Activated naive CD4-positive, alpha-beta T cell (primary cell): ENCODE measurements at places on chromosomes 6 and 20.

- DNase-seq, result no peak
Measured at GRCh38 chr6:136969433-136969832, 47.3 kb downstream of the SLC35D3 start.

DNA sequence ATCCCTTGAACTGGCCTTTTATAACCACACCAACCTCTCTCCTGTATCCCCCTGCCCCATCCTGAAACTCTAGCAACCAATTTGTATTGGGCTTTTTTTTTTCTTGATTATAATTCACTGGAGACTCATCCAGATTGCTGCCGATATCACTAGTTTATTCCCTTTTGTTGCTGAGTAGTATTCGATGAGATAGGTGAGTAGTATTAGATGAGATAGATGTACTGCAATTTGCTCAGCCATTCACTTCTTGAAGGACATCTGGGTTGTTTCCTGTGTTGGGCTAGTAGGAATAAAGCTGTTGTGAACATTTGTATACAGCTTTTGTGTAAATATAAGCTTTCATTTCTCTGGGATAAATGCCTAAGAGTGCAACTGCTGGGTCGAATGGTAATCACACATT is 58.2 kb downstream of the GCLC start:
- no peak for DNase-seq

GRCh38 chr20:23995905-23996666 is 7.5 kb upstream of the GGTLC1 start:
- peak; percentile 61 for DNase-seq

- no peak for DNase-seq
Measured at GRCh38 chr20:24411003-24411833, 58.2 kb upstream of the SYNDIG1 start.

DNA sequence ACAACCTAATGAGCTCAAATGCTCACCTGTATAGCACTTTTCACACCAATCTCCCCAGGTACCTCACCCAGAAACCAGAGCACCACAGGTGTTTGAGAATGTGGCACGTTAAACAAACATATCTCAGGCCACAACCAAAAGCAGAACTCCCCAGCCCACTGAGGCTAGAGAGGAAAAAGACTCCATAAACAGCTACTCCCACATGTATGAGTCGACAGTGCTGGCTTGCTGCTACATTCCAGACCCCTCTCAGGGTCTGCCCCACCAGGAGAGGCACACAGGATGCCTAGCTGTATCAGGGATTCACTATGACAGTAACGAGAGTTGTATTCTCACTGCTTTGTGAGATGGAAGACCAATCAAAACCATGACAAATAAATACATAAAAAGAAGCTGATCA is 242.6 kb upstream of the ARID1B start:
- no peak for DNase-seq

DNA sequence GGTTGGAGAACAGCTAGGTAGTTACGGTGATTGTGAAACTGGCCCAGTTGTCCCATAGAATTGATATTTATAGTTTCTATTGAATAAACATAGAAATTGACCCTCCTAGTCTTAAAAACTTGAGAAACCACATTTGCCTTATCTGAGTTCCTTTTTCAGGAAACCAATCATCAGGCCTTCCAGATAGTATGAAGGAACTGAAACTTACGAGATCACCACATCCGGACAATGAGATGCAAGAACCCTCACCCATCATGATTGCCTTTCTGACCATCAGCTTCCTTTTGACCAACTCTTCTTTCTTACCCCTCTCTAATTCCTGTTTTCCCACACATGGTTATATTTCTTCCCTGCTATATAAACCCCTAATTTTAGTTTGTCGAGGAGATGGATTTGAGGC is 21.8 kb downstream of the SLC35F1 start:
- DNase-seq, result no peak

DNA sequence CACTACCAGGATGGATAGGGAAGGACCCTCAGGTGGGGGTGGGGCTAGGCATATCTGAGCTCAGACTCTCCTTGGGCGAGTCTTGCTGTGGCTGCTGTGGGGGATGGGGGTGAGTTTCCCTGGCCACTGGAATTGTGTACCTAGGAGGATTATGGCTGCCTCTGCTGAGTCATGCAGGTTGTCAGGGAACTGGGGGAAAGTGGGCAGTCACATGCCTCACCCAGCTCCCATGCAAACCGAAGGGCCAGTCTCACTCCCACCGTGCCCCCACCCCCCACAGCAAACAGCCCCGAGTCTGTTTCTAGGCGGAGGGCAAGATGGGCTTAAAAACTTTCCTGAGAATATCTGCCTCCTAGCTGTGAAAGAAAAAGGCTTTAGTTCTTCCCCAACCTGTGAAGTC is 210.3 kb upstream of the FERMT1 start:
- no peak for DNase-seq

DNA sequence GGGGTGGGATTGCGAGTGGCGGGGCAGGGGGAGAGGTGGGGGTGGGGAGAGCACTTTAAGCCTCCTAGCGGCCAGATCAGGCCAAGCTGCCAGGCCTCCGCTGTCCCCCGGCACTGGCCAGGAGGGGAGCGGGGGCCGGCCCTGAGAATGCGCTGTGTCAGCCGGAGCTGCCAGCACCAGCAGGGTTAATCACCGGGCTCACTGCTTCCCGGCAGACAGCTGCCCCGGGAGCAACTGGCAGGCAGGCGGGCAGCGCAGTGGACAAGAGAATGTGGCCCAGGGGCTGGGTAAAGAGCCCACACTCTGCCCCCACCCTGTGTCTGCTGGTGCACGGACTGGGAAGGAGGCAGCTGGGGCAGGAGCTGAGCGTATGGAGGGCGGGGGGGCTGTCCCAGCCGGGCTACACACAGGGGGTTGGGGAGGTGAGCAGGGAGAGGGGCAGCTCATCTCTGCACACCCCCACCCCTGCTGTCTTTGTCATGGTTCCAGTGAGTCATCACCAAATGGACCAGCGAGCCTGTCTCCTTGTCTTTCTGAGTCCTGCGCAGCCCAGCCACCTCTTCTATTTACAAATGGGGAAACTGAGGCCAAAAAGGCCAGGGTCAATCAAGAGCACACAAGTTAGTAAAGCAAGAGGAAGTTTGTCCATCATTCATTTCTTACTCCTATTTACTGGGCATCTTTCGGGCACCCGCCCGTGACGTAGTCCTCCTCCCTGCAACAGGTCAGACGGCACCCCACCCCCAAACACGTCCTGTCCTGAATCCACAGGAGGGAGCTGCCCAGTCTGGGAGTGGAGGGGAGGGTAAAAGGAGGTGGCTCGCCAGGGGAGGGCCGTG is 2.1 kb upstream of the LAMA5 start:
- no peak for DNase-seq

DNA sequence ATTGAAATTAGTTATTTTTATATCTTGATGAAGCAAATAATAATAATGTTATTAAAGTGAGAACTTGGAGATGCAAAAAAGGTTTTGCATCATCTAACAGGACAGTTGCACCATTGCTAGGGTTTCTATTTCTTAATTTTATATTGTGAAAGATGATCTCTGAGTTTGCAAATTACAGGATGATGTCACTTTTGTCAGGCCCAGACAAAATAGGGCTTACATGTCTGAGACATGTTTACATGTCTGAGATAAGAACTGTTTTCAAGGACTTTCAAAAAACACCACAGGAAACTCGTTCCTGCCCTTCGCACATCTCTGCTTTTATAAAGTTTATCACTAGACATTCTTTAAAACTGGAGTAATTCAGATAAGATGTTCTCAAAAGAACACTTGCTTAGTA is 1075.8 kb upstream of the MANEA start:
- DNase-seq, result no peak

GRCh38 chr6:87742106-87742505 is 40.1 kb upstream of the AKIRIN2 start:
- DNase-seq, result peak; percentile 3

DNA sequence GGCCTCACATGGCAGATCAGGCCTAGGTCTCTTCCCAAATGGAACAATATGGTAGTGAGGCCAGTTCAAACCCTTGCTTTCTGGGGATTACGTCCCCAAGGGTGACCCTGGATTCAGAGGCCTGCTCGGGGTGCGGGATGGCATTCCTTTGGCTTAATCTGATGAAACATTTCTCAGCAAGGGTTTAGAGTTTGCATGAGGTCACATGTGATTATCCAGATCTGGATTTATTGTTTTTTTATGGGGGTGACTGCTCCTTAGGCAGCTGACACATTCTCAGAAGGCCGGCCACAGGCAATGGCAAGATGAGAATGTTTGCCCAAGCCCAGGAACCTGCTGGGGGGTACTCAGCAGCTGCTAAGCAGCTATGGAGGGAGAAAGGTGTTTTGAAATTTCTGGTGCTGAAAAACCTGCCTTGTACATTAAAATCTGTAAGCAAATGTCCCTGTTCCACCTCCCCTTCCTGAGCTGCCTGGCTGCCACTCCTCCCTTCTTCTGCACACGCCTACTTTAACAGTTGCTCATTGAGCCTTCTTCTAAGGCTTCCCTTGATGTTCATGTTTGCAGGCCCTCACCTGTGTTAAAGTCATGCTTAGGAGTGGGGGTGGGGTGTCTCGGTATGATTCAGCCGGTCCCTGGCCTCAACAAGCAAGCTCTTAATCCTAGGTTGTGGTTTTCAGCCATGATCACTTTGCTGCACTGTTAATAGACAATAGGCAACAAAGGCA is 37.9 kb upstream of the FUCA2 start:
- DNase-seq, result no peak

DNA sequence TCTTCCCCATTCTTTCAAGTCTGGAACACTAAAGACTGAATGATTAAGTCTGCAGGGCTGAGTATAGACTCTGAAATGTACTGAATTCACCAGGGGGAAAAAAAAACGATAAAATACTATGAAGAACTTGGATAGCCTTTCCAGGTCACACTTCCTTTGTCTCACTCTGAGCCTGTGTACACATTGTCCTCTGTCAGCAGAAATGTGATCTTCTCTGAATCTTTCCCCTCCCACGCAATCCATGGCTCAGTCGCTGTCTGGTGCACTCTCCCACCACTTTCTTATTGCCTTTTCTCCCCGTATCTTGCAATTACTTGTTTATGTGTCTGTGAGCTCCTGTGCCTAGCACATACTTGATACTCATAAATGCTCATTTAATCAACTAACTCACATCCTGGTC is 212.6 kb upstream of the RSPO3 start:
- no peak for DNase-seq

GRCh38 chr6:88517737-88518136 is 351.6 kb upstream of the CNR1 start:
- no peak for DNase-seq

GRCh38 chr6:95087394-95088097 is 489.8 kb upstream of the MANEA start:
- no peak for DNase-seq

- no peak for DNase-seq
Measured at GRCh38 chr6:116404696-116405095, 33.9 kb downstream of the DSE start.

DNA sequence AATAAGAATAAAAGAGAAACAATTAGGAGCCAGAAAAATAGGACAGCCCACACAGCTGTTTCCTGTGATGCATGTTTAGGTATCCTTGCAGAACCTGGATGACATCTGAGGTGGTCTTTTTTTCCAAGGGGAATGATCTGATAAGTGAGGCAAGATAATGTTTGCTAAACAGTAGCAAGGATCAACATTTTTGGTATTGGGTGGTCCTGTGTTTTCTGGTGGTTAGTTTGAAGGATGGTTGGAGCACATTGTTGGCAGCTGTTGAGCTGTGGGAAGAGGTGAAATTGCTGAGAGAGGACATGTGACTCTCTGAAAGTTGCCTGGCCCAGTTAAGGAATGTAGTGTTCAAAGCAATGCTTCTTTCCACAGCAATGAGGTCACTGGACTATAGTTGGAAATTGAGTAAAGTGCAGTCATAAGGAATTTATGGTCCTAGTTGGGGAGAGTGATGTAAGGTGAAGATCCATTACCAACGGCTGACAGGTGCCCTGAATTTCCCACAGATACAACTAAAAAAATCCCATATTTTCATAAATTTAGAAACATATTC is 270.2 kb upstream of the IMPG1 start:
- no peak for DNase-seq
